ENCODE measurements at places on chromosomes 16 and 17.

DNA sequence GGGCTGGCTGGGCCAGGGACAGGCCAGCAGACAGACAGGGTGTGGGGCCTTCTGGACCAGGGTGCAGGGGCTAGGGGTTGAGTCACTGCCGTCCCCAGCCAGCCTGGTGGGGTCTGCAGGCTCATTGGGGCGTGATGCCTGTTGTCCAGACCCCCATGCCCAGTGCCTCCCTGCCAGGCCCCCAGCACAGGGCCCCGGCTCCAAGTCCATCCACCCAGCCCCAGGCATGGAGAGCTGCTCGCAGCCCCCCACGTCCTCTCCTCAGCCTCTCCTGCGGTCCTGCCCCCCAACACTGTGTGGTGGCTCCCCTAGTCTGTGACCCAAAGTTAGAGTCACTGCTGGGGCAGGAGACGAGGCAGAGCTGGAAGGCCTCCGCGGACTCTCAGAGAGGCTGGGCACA, 7.0 kb upstream of the PKMYT1 start:
- no peak for DNase-seq

DNA sequence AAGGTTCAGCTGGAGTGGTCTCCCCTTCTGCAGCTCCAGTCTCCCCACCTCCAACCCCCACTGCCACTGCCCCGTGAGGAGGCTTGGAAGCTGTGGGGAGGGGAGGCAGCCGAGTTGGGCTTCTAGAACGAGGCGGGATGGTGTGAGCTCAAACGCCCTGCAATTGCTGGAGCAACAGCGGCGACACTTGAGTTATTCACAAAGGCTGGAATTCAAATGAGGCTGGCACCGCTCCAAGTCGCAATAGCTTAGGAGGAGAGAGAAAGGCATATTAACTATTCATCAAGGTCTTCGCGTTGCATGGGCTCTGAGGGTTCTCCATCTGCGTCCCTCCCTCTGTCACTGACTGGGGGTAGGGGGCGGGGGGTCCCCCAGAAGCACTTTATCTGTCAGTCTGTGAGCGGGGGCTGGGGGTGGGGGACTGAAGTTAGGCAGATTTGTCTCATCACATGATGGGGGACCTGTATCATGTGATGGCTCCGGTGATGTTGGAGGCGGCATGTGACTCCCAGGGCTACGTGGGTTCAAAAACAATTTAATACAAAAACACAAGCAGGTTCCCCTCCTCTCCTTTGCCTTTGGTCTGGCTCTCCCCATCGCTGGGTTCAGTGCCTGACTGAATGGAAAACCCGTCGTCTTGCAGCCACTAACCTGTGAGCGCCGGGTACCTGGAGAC, 70.5 kb downstream of the RBBP6 start:
- DNase-seq: no peak

DNA sequence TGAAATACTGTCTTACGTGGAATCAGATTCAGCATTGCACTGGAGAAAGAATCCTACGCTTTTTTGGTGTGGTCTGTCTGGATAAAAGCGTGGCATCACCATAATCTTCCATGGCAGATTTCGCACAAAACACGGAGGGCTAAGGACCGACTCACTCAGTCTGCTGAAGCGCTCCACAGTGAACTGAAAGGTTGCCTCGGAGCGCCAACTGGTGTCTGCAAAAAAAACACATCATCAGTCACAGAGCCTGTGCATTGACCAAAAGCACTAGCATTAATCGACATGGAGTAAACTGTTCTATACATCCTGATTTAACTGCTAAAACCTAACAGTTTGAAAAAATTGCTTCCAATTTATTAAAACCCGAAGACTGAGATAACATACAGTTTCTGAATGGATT, 40.5 kb downstream of the USP7 start:
- no peak for DNase-seq

DNA sequence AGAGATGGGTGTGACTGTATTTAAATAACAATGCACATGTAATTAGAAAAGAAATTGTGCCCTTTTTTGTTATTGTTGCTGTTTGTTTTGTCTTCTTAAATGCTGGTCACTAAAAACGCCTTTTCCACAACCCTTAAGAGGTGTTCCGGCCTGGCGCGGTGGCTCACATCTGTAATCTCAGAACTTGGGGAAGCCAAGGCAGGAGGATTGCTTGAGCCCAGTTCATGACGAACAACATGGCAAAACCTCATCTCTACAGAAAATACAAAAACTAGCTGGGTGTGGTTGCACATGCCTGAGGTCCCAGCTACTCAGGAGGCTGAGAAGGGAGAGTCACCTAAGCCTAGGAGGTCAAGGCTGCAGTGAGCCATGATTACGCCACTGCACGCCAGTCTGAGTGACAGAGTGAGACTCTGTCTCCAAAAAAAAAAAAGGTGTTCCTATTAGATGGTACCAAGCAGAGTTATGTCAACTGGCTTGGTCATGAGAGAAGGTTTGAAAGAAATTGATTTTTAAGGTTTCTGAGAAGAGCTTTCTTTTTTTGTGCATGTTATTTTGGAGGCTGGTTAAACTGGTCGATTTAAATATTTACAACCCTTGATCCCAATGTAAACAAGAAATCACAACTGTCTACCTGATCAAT, 23.5 kb upstream of the RFFL start:
- DNase-seq: no peak

DNA sequence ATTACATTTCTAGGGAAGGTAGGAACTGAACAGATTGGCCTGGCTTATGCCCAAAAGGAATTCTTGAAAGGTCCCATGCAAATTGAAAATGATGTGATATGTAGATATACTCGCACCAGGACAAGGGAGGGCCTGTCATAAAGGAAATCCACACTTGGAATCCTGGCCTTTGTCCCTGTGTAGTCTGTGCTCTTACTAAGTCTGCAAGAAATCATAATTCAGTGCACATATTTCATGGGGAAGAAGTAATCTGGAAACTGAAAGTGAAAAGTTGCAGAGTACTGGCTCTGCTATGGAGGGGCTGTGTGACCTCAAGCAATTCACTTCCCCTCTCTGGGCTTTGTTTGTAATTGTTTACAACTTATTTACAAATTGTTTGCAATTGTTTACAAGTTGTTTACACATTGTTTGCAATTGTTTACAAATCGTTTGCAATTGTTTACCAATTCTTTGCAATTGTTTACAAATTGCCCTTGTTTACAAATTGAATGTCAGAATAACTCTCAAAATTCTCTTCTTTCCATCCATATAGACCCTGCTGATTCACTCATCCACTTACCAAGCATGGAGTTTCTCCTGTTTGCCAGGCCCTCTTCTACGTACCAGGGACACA, 12.9 kb downstream of the SCNN1G start:
- no peak for DNase-seq

GRCh38 chr16:14151256-14152030, 80.3 kb downstream of the MRTFB start:
- DNase-seq: no peak

DNA sequence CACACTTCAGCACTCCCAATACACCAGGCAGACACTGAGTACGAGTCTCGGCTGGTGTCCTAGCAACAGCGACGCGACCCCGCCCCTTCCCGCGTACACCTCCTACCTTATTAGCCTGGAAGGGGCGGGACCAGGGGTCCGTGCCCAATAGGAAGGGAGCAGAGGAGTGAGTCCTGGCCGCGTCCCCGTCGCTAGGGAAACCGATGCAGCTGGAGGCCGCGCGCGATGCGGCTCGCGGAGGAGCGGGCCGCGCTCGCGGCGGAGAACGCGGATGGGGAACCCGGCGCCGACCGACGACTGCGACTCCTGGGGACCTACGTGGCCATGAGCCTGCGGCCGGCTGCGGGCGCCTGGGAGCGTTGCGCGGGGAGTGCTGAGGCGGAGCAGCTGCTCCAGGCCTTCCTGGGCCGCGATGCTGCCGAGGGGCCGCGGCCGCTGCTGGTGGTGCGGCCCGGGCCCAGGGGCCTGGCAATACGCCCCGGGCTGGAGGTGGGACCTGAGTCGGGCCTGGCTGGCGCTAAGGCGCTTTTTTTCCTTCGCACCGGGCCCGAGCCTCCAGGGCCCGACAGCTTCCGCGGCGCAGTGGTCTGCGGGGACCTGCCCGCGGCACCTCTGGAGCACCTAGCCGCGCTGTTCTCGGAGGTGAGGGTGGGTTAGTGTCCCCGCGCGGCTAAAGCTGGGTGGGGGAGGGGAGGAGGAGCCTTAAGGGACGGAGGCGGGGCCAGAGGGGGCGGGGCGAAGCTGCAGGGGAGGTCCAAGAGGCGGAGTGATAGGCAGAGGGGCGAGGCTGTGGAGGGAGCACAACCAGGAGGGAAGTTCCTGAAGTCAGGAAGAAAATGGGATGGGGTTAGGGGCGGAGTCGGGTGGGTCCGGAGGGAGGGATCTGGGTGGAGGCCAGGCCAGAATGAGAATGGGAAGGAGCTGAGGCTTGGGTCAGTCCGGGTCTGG, at the start of gene DNAH9:
DNAH9 (plus strand) TSS at position 197 of the 948 bp plus-strand sequence; CDS start at position 226, 29 bp downstream.
- DNase-seq: peak; percentile 25

- no peak for DNase-seq
These were observed 19.5 kb downstream of the GRIN2C start for GRCh38 chr17:74839990-74840852.

DNA sequence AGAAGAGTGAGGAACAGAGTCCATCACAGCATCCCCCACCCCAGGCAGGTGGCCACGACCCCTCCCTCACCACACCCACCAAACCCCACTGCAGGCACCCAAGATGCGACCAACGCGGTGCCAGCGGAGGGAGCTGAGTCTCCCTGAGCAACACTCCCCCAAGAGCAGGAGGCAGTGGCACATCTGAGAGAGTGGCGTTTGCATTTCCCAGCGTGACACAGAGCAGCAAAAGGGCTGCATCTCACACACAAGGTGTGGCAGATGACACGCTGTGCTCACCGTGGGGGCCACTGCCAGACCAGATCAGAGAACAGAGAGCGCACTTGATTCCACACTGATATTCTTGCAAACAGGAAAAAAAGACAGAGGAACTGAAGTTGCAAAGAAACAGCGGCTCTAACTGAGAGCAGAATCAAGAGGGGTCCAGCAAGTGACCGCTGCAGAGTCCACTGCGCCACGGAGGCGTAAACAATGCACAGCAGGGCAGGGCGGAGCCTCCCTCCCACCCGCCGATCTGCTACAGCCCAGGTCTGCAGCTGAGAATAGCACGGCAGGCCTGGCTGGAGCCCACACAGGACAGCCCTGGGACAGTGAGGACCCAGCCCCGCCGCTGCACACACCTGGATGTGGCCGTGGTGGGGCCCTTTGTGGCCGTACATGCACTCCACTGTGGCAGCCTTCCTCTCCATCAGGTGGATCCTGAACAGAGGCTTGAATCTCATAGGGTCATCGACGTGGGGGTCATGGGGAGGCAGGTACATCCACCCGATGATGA, 26.0 kb upstream of the C16orf95 start:
- no peak for DNase-seq

GRCh38 chr16:70523743-70524398, at the start of gene SF3B3:
TSS of gene SF3B3 (plus strand) at chr16:70523816. CDS start at chr16:70526657, 2,841 bp downstream.
- DNase-seq: peak; percentile 64

- DNase-seq: no peak
These were observed 21.9 kb downstream of the AIPL1 start for GRCh38 chr17:6413065-6413464.

GRCh38 chr17:51184124-51184523, 17.9 kb downstream of the NME2 start:
- DNase-seq: no peak

DNA sequence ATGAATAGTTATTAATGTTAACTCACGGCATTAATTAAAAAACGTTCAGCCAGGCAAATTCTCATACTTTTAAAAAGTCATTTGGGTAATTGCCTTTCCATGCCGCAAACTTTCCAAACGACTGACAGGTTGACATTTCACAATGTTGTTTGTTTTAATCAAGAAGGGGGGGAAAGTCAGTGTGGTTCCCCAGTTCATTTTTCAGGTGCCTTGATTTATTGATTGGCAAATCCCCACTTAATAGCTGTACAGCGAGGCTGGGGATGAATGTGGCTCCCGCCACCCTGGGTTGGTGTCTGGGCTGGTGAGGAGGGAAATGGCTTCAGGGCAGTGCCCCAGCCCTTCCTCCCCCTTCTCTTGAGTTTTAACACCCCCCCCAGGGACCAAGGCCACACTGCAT, 318.0 kb downstream of the SOX9 start:
- DNase-seq: no peak

GRCh38 chr17:7234083-7234951, at the start of gene DVL2:
TSS of gene DVL2 (minus strand) at chr17:7234517. CDS start at chr17:7234262, 255 bp downstream.
- peak; percentile 89 for DNase-seq

DNA sequence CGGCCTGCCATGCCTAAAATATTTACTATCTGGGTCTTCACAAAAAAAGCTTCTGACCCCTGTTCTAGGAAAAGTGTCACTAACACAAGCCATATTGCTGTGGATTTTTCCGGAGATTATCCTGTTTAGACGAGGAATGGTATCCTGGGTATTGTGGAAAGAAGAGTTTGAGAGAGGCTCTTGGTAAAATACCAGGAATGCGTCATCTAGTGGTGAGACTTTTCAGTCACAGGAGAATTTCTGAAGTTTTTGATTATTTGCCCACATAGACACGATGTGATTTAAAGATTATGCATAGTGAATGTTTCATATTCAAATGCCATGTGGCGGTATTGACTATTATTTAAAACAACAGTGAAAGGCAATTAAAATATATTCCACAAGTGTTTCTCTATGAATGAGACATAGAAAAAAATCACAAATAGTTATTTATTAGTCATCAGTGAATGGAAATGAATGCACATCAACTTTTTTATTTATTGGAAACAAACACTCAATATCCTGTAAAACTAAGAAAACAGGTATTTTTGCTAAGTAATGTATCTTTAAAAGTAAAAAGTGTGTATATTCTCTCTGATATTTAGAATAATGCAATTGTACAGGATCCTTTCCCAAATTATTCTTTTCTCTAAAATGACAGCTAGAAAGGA, 7.8 kb downstream of the KRT28 start:
- no peak for DNase-seq

- no peak for DNase-seq
These were observed 26.4 kb upstream of the PITPNA start for GRCh38 chr17:1588821-1589585.

DNA sequence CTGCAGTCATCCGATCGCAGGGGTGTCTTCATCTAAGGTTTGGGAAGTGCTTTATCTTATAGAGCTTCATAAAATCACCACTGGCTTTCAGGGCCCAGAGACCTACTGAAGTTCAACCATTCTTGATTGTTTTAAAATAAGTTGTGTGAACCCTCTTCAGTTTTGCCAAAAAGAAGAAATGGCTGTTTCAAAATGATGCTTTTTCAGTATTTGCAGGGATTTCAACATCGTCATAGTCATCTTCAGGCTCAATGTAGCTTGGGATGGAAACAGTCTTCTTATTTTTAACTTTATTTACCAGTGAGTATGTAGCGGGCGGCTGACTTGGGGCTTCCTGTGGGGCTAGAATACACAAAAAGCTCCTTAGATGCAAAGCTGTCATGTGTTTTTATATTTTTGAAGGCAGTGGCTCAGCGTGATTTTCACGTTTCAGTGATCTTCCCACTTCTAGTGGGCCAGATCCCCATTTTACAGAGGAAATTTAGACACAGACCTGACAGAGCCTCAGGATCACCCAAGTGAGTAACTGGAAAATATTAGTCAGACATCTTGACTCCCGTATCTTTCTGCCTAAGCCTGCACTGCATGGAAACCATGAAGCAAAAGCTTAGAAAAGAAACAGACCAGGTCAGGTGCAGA, 19.1 kb upstream of the ZNF594 start:
- no peak for DNase-seq

Measured in stimulated activated CD4-positive, alpha-beta T cell treated with anti-CD3 and anti-CD28 coated beads, TNF-alpha, amount 100 ng/mL, for 48 hours (primary cell).